ENCODE measurements at places on chromosomes 16 and 17.

DNA sequence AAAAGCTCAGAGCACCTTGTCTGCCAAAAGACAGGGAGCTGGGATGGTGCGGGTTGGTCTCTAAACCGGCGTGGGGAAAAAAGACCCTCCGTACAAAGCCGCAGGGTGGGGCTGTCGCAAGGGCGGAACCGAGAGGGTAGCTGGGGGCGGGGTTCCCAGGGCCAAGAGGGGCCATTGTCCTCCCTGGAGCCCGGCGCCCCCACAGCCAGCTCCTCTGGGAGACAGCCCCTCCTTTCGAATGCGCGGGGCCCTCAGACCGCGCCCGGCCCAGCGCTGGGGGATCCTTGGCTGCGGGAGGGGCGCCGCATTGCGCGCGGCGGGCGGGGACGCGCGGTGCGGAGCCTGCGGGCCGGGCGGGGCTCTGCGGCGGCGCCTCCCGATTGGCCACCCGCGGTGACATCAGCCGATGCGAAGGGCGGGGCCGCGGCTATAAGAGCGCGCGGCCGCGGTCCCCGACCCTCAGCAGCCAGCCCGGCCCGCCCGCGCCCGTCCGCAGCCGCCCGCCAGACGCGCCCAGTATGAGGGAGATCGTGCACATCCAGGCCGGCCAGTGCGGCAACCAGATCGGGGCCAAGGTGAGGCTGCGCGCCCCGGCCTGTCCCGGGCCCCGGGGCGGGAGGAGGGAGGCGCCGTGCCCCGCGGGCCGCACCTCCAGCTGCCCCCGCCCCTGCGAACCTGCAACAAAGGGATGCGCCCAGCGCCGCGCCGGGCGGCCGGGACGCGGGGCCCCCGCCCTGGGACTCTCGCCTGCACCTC lies at the start of gene TUBB3:
TSS of gene TUBB3 (plus strand) at position 459 of the 756 bp plus-strand sequence. CDS start at position 519, 60 bp downstream.
- DNase-seq: peak; percentile 94

GRCh38 chr17:32946375-32947135 lies 18.6 kb downstream of the TMEM98 start:
- no peak for DNase-seq

DNA sequence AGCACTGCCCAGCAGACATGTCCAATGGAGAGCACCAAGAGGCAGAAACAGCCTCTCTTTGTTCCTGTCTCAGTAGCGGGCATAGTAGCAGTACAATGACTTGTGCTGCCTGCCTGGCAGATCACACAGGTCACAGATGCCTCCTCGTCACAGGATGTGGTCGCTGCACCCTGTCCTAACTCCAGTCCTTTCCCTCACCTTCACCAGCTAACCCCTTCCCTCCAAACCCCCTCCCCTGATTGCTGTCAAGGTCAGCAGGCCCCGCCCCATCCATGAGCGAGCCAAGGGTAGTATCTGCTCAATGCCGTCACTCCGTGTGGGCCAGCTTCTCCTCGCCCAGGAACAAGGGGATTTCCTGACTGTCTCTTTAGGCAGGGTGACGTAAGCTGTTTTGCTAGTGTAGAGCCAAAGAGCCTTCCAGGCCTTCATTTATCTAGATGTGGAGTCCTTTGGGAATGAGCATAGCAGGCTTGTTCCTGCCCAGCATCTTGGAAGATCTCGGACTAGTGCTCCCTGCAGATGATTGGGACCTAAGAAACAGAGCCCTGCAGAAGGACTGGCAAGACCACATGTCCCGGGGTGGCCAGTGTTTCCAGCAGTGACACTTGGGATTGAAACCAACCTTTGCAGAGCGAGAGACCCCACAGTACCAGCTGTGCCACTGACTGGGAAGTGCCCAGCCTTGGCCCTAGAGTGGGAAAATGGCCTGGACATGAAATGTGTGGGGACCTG lies 75.9 kb upstream of the TNRC6C start:
- DNase-seq: no peak

- DNase-seq: peak; percentile 46
Measured at GRCh38 chr17:47852113-47852949, 1.4 kb upstream of the SP6 start.

DNA sequence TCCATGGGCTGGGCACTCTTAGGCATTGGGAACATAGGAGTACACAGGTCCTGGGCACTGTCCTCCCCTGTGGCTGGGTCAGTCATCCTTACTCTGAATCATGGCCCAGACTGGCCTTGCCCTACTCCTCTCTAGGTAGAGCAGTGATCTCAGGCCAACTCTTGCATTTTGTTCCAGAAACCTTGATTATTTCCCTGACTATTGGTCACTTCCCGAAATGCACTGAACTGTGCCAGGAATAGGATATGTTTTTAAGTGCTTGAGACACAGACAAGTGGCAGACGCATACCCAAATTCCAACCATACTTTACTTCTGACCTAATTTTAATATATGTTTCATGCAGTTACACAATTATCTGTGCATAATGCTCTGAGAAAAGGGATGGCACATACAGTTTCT lies 10.3 kb downstream of the KRABD2 start:
- no peak for DNase-seq
